ENCODE measurements at places on chromosomes 1 and 21.
A peak's percentile ranks its signal among the peaks of the same experiment; 100 is the strongest.

DNA sequence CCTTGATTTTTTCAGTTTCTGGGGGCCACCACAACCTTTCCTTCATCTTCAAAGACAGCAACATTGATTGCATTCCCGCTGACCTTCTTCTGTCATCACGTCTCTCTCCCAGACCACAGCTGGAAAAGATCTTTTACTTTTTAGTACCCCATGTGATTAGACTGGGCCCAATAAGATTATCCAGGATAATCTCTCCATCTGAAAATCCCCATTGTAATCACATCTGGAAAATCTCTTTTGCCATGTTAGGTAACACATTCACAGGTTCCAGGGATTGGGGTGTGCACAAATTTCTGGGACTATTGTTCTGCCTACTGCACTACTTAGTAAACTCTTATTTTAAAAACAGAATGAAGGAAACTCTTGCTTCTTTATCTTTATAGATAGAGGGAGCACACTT lies 47.1 kb upstream of the INSL5 start:
- DNase-seq, result no peak

GRCh38 chr1:35883635-35884101 lies 659 bp downstream of the AGO1 start:
- no peak for DNase-seq

- DNase-seq, result no peak
Measured at GRCh38 chr1:116461723-116462122, 88.7 kb downstream of the ATP1A1 start.

- no peak for DNase-seq
Measured at GRCh38 chr21:16587681-16588375, 858.0 kb downstream of the USP25 start.

GRCh38 chr1:91863498-91863897 lies 22.5 kb downstream of the TGFBR3 start:
- no peak for DNase-seq

DNA sequence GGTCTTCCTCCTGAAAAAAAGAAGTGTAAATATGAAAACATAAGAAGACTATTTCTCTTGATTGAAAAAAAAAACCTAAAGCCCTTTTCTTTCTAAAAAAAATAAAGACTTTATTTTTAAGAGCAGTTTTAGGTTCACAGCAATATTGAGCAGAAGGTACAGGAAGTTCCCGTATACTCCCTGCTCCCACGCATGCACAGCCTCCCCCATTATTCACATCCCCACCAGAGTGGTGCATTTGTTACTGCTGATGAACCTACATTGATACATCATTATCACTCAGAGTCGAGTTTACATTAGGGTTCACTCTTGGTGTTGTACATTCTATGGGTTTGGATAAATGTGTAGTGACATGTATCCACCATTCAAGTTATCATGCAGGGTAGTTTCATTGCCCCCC lies 92.0 kb upstream of the TLR5 start:
- DNase-seq, result no peak

GRCh38 chr1:90371448-90371813 lies 345.7 kb downstream of the BARHL2 start:
- DNase-seq, result no peak

DNA sequence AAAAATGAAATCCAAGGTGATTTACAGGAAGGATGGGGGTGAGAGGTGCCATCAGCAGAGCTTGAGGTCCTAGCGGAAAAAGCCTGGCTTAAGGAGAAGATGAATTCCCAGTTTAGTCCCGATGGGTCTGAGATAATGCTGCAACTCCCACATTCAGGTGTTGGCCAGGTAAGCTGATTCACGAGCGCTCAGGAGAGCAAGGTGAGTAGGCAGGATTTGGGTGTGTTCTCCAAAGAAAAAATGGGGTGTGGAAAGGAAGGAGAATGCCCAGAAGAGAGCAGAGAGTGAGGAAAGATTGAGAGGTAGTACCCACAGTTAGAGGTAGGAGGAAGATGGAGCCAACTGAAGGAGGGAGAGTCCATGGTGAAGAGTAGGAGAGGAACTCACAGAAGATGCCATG lies 12.5 kb downstream of the RIMS3 start:
- DNase-seq, result no peak

DNA sequence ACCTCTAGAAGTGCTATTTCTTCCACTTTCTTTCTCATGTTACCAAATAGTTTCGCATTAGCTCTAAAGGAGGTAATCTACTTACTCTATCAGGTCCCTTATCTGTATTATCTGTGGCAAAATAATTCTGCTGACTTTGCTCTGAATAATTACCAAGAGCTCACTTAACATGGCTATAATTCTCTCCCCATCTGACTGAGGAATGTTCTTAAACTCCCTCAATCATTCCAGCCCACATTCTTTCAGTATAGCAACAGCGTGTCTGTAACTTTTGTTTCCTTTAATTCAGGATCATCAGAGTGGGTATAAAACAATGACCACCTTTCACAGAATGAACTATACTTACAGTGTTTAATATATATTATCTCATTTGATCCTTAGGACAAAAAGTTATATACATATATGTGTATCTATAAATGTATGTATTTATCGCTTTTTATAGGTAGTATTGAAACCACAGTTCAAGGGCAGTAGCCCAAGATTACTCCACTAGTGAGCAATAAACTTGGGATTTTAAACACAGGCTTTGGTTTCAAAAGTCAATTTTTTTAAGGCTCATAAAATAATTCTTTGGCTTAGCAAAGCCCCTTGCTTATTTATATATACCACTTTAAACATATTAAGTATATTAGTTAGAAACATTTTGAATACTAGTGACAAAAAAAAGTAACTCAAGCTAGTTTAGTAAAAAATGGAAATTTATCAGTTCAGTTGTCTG lies 36.1 kb upstream of the ST6GALNAC3 start:
- DNase-seq, result no peak

GRCh38 chr1:239922778-239923522 lies 168.7 kb upstream of the FMN2 start:
- no peak for DNase-seq

DNA sequence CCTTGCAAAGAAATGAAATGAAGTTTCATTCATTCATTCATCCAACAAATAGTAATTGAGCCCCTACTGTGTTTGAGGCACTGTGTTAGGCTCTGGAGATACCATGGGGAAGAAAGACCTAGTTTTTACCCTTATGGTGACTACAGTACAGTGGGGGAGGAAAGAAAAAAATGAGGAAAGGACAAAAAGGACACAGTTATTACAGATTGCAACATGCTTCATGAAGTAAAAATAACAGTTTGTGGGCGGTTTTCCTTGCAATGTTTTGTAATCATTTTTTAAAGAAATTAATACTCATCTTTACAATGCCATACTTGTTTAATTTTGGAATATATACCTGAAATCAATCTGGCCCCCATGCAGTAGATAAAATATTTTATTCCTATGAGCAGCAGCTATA lies 120.3 kb downstream of the TM2D1 start:
- no peak for DNase-seq

- no peak for DNase-seq
Measured at GRCh38 chr21:37294679-37295078, 27.5 kb upstream of the VPS26C start.

DNA sequence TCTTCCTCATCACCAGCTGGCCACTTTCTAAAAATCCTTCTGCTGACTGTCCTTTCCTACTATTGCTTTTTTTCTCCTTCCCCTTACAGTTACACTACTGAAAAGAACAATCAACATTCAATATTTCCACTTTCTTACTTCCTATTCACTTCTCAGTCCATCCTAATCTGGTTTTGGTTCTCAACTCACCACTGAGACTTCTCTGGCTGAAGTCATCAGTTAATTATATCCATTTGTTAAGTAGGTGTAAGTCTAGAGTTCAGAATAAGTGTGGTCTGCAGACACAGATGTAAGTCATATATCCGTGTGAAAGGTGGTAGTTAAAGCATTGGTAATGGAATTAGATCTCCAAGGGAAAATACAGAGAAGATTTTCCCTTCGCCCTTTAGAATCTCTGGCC lies 21.4 kb downstream of the PEA15 start:
- DNase-seq, result no peak

DNA sequence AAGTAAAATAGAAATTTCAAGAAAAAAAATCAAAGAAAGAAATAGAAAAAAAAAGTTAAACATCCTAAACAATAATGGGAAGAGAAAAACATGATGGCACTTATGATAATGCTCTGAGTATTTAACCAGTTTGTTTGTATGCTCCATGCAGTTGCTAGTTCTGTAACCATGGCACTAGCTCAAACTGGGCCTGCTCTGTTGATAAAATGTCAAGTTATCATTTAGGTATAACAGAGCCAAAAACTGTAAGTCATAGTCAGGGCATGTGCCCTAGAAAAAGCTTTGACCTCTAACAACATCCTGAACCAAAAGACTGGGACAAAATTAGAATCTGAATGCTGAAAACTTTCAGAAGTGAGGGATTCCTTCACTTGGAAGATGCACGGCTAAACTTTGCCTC lies 148.9 kb downstream of the KCNT2 start:
- no peak for DNase-seq

DNA sequence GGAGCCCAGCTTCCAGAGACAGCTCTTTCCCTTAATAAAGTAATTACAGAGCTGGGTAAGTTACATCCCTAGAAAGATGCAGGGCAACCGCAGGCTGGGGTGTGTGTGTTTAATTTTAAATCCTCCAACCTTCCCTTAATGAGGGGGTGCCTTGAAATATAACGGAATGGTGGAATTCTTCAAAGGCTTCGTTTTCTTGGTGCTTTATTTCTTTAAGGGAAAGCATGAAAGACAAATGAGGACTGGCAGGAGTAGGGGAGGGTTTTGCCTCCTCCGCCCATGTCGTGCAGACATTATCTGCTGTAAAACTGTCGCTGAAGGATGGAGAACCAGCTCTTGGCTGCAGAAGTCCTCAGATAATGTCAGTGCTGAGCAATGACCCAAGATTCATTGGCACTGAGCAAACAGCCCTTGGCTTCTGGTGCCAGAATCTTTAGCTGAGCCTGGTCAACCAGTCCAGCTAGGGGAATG lies 15.5 kb downstream of the SLC6A17 start:
- no peak for DNase-seq

- peak; percentile 53 for DNase-seq
Measured at GRCh38 chr1:23422241-23422877, 2.2 kb downstream of the TCEA3 start.

DNA sequence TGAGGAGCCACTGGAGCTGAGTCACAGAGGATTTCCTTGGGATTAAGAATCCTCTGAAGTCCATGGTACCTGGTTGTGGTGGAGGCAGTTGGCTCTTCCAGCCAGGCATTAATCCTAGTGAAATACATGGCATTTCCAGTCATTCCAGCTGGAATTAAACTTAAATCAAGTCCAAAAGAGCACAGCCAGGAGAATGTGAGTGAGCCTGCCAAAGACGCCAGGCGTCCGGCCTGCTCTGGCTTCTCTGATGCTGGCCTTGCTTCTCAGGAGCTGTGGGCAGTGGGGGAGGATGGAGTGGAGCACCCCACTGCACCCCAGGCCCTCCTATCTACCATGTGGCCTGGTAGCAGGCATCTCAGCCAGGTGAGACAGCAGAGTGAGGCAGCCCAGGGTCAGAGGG lies 23.4 kb upstream of the TENT5C start:
- DNase-seq, result no peak

GRCh38 chr1:179883040-179883744 lies 1.1 kb downstream of the TOR1AIP1 start:
- DNase-seq, result no peak

DNA sequence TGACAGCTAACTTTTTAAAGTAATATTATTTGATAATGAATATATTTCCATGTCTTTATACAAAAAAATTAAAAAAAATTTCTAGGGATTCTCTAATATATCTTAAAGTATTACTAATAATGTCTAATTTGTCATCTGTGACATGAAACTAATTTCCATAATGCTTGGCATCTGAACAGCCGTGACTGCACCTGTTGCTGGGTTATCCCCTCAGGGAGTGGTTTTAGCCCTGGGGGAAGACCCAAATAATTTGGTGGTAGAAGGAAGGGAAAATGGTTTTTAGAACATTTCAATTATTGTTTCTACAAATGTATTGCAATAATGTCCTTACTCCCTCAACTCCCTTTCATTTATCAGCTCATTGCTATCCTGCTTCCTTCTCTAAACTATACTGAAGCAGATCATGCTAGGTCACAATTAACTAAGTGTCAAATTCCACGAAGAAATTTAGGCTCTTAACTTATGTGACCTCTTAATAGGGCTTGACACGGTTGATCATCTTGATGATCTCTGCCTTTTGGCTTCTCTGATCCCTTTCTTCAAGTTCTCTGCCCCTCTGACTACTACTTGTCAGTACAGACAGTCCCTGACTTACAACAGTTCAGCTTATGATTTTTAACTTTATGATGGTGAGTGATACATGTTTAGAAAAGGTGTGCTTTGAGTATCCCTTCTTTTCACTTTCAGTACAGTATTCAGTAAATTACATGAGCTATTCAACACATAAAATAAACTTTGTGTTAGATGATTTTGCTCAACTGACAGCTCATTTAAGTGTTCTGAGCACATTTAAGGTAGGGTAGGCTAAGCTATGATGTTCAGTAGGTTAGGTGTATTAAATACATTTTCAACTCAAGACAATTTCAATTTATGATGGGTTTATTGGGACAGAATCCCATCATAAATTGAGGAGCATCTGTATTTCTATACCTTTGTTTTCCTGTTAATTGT lies 26.4 kb upstream of the DPH5 start:
- DNase-seq, result no peak

GRCh38 chr1:162230096-162230495 lies 146.6 kb downstream of the SPATA46 start:
- no peak for DNase-seq

- DNase-seq, result no peak
Measured at GRCh38 chr1:6143395-6143794, 36.7 kb downstream of the CHD5 start.

GRCh38 chr1:1167398-1167821 lies 6.3 kb upstream of the TTLL10 start:
- DNase-seq, result no peak

- no peak for DNase-seq
Measured at GRCh38 chr1:20390589-20391331, 95.2 kb downstream of the CAMK2N1 start.

- DNase-seq, result no peak
Measured at GRCh38 chr1:193322211-193322610, 135.8 kb upstream of the B3GALT2 start.

GRCh38 chr1:92961896-92962752 lies 862 bp upstream of the DIPK1A start:
- DNase-seq, result peak; percentile 74

DNA sequence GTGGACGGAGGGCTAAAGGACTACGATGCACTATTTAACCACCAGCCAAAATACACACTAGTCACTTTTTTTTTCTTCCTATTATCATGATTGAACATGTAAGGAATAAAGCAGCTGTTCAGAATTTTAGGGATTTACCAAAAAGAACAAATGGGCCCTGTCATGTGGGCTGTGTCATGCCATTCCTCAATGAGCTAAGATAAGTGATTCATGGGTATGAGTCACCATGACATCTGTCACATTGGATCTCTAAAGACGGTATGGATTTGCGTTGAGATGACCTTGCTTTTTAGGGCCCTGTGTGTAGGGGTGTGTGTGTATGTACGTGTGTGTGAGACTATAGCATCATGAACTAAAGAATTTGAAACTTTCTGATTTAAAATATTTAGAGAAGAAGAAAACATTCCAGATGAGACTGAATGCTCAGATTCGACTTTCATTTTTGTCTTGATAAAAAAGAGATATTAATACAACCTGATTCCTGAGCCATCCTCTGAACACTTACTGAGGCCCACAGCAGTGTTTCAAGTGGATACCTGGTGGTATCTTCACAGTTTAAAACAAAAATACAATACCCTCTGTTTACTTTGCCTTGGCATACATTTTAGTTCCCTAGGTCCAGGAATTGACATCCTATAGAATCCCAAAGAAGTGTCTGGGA lies 246.1 kb upstream of the DUSP10 start:
- DNase-seq, result no peak
